ENCODE measurements at places on chromosomes 1 and 21.

DNA sequence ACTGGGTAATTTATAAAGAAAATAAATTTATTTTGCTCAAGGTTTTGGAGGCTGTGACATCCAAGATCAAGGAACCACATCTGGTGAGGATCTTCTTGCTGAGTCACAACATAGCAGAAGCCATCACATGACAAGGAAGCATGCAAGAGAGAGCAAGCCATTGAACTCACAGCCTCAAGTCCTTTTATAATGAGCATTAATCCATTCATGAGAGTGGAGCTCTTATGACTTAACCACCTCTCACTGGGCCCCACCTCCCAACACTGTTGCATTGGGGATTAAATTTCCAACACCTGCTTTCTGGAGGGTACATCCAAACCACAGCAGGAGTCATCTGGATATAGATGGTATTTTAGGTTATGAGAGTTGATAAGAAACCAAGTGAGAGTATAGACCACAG, 20.6 kb upstream of the EGLN1 start:
- no peak for DNase-seq

DNA sequence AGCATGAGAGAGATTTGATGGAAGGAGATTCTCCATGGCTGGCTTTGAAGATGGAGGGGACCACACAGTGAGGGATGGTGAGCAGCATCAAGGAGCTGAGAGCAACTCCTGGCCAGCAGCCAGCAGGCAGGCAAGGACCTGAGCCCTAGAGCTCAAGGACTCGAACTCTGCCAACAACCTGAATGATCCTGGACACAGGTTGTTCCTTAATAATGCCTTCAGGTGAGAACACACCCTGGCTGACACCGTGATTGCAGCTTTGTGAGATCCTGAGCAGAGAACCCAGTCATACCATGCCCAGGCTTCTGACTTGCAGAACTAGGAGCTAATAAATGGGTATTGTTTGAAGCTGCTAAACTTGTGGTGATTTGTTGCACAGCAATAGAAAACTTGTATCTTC, 183.1 kb downstream of the LMX1A start:
- no peak for DNase-seq

DNA sequence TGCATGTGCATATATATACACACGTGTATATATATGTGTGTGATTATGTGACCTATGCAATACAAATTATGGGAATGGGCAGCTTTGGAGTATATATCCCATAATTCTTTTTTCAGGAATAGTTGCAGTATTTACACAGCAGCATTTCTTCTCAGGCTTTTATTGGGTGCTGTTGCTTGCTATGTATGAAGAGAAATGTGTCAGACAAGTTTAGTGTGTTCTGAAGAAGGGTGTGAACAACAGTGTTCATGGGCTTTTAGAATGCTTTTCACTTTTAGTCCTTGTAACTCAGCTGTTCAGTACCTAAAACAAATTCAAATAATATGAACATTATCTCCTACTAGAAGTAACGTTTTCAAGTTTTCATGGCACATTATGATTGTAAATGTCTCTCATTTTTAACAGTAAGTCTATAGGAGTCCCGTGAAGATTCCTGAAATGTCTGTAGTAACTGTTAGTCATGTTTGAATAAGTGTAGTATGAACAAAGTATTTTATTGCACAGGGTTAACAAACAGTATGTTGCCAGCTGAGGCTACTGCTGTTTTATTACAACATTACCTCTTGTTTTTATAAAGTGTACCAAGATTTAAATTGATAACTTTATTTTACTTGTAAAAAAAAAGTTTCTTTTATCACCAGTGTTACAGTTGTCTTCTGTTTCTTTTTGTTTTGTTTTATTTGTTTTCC, 42.5 kb downstream of the TMED5 start:
- no peak for DNase-seq

DNA sequence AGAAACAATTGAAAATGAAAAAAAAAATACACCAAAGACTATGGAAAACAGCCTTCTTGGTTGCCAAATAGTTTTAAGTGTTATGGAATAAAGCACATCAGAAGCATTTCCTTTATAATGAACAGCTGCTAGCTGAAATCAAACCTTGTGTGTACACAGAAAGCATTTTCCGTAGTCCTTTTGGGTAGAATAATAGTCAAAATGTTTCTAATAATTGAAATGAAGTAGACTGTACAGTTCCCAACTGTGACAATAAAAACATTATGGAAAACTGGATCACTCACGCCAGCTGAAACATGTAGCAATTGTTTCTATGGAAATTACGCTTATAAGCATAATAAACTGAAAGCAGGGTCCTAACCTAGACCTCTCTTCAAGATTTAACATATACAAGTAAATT, 856.3 kb upstream of the B3GALT2 start:
- DNase-seq, result no peak

DNA sequence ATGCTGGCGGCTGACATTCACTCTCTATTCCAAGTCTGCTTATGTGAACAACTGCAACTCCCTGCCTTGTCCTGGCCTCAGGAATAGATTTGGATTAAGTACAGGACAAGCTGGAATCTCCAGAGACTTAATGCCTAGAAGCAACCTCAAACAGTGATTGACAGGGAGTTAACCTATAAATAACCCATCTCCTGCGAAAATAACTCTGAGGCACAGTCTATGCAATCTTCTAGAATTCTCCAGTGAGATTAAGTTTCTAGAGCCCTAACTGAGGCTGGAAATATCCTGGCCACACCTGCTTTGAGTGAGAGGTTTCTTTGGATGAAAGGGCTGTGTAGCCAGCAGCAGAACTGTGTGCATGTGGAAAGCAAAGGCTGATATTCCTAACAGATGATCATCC, 25.3 kb upstream of the ATP1A1 start:
- no peak for DNase-seq

DNA sequence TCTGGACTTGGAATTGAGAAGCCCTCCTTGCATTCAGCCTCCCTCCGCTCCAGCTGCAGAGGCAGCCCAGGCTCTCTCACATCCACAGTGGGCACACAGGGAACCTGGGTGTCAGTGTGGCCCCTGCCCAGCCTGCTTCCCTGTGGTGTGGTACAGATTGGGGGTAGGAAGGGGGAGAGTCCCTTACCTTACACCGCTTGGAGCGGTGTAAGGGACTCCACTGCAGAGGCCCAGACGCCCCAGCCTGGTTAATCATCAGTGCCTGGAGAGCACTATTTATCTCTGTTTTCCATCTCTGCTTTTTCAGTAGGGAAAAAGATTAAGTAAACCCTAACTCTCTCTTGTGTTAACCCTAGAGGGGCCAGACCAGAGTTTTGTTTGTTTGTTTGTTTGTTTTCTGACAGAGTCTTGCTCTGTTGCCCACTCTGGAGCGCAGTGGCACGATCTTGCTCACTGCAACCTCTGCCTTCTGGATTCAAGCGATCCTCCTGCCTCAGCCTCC, 803 bp upstream of the RHBG start:
- no peak for DNase-seq

GRCh38 chr1:15808955-15809354, 1.5 kb upstream of the UQCRHL start:
- DNase-seq, result no peak

DNA sequence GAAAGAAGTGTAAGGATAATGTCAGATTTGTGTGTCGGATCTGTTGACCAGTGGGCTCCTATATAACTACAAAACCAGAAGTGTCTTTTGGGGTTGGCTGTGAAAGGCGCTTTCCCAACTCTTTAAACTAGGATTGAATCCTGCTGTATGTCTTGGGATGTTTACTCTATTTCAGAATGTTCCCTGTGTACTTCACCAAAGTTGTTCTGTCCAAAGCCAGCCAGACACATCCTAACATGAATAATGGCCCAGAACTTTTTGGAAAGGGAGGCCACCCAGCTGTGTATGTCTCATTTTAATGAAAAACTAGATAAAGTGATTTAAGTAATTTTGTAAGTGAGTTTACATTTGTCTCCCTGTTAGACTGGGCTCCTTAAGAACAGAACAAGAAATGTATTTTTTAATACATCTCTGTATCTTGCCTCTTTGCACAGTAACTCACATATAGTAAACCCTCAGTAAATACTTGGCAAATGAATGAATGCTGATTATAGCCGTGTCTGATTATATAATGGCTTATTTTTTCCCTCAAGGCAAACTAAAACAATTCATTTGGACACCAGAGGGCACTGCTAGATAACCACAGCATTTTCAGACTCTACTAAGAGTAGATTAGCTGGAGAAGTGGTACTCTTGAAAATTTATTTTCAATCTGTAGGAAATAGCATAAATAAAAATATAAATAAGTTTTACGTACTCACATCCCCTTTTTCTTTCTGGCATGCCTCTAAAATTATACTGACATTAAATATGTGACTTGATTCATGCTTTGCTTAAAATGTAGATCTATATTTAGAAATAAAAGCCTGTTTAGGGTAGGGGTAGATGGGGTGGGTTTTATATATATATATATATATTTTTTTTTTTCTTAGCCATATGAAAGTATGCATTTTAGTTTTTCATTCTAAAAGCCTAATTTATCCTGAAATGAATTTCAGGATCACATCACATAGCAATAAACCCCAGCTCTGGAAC, 23.8 kb downstream of the TSEN15 start:
- peak; percentile 58 for DNase-seq

GRCh38 chr1:202860744-202861419, 28.1 kb downstream of the RABIF start:
- DNase-seq, result peak; percentile 65

- no peak for DNase-seq
Observed at GRCh38 chr1:2552189-2552588, 4.0 kb upstream of the TNFRSF14 start.

Data from NCI-H774 (cell line).